Stimulated activated CD8-positive, alpha-beta memory T cell treated with anti-CD3 and anti-CD28 coated beads, Interleukin-2, amount 100 ng/mL, for 1 hour (primary cell): ENCODE measurements at places on chromosomes 12 and 14.

GRCh38 chr12:108618079-108618952, 15.4 kb downstream of the SELPLG start:
- DNase-seq: peak; percentile 48

GRCh38 chr12:12338527-12339168, 11.4 kb downstream of the MANSC1 start:
- no peak for DNase-seq

- no peak for DNase-seq
Measured at GRCh38 chr12:79422060-79422812, 268.5 kb downstream of the PAWR start.

DNA sequence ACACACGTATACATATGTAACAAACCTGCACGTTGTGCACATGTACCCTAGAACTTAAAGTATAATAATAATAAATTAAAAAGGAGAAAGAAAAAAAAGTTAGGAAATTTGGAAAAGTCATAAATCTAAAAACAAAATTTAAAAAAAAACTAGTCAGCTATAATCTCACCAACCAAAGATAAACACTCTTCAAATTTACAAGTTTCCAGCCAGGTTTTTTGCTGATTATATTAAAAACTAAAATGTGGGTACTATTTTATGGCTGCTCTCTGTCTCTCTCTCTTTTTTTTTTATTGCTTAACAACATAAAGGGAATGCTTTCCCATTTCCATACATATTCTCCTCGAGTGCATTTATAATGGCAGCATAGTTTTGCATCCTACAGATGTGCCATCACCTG, 25.0 kb upstream of the RNASE3 start:
- DNase-seq: no peak

GRCh38 chr12:112346194-112346593, 36.0 kb downstream of the HECTD4 start:
- no peak for DNase-seq

GRCh38 chr12:14681190-14681589, 15.2 kb downstream of the GUCY2C start:
- DNase-seq: no peak

DNA sequence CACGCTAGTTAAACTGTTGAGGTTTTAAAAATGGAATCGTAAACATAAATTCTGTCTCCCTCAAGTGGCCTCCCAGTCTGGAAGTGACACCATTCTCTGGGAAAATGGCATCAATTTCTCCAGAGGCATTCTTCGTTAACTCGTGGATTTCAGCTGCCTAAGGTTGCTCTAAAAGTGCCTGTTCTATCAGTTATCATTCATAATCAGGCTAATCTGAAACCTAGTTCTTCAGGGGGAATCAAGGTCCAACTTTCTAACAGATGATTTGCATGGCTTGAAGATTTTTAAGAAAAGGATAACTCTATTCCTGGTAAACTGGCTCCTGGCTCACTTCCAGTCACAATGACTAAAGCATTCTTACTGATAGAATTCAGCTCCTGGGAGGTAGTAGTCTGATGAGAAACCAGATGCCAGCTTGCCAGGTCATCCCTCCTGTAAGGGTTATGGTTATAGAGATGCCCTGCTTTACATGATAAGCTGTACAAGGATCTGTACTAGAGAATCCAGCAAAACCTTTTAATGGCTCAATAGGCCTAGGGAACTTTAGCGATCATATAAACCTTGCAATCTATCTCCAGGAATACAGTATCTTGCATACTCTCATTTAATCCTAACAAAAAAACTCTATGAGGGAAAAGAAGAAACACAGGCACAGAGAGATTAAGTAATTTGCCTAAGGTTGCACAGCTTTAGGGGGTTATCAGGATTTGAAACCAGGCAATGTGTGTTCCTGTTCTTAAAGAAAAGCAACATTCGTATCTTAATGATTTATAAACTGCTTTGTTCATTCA, 1.5 kb downstream of the L3HYPDH start:
- DNase-seq: no peak

DNA sequence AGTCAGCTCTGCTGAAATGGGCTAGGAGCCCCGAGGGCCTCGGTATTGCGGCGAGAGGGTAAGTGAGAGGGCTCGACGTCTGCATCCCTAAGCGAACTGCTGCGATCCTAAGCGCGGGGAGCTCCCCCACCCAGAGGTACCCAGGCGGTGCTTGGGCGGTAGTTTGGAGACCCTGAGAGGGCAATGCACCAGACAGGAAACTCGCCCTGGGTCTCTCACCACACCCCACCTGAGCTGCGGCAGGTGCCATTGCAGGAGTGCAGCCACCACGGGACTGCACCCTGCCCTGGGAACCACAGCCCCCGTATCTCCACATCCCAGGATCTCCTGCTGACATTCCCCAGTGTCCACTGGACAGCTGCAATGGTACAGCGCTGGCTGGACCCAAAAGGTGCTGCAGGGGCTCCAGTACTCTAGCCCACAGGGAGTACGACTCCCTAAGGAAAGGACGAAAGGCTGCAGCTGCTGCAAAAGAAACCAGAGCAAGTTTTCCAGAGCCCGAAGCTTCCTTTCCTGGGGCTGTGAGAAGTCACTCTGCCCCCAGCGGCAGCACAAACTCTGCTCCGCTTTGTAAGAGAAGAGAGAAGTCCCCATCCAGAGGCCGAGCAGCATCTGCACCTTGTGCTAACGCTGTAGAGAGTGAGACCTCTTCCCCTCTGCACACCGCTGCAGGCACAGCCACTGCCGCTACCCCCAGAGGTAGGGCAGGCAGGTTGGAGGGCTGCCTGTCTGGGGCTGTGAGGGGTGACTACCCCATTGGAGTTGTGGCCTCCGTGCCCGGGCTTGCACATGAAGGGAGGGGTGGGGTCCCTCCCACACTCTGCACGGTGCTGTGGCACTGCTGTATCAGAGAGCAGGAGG, 31.1 kb upstream of the MON2 start:
- no peak for DNase-seq

DNA sequence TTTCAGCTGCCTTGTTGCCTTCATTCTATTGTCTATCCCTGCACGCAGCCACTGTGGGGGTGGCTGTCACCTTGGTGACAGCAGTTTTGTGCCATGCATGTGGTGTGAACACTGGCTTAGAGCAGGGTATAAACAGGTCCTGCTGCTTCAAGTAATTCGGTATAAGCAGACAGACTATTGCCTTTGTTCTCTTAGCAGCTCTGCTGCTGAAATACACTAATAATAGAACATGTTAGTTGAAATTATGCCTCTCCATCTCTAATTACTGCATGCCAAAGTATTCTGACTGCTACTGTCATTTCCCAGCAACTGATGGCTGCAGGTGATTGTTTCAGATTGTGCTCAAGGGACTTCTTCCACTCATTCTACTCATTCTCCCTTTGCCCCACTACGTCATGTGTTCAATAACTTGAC, 34.6 kb downstream of the PTPRO start:
- no peak for DNase-seq

DNA sequence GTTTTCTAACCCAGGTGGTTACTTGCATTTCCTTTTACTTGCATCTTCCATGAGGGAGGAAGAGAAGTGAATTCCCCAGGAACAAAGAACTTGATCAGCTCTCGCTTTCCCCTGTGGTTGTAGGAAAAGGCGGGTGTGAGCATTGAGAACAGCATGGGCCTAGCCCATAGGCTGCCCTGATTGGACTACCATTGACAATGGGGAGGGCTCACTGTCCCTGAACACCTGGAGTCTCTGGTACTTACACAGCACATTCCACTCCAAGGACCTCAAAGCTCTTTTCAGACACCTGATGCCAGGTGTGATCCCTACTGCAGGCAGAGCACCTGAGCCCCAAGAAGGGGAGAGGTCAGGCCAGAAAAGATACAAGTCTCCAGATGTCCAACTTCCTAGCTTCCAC, 25.0 kb downstream of the MAX start:
- DNase-seq: no peak

DNA sequence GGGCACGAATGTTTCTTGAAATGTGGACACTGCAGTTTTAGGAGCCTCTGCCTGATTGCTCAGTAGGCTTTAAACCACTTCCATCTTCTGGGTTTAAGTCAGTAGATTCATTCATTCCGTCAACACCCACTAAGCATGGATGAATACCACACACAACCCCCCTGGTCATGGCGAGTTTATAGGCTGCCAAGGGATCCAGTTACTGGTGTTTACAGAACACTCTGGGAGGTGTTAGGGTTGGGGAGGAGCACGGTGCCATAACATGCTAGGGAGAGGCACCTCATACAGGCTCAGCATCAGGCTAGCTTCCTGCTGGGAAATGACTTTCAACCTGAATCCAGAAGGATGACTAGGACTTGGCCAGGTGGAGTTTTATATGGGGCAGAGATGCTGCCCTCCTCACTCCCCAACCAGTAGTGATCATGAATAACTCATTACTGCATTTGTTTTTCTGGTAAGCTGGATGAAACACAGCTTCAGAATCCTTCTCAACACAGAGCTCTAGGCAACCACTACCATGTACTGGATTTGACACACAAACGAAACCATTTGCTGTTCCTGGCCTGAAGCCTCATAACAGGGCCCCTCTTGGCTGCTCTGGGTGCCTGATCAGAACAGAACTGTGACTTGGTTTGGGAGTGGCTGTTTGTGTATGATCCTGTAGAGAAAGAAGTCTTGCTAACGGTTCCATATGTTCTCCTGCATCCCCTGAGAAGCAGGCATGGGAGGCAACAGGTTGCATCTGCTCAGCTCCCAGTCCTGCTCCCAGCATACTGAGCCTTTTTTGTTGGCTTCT, 47.9 kb downstream of the FBXW8 start:
- no peak for DNase-seq

DNA sequence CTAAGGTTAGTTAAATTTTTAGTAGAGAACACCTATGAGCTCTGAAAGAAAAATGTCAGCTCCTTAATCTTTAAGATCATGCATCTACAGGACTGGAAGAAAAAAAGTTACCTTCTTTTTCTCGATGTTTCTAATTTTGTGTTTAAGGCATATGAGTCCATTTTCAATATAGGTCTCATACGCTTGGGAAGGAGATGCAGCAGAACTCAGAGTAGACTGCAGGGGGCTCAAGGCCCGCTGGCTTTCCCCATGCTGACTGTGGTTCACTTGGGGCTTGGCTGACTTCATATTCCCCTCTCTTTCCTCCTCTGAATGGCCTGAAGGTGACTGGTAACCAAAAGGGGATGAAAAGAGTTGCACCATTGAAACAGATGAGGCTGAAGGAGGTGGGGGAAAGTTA, 1.5 kb downstream of the CAPRIN2 start:
- DNase-seq: no peak

GRCh38 chr14:69325646-69326265, 65.8 kb downstream of the GALNT16 start:
- no peak for DNase-seq

- DNase-seq: no peak
Measured at GRCh38 chr12:32921397-32921796, 24.8 kb upstream of the PKP2 start.

GRCh38 chr12:95225645-95226212, 8.1 kb downstream of the VEZT start:
- DNase-seq: no peak

DNA sequence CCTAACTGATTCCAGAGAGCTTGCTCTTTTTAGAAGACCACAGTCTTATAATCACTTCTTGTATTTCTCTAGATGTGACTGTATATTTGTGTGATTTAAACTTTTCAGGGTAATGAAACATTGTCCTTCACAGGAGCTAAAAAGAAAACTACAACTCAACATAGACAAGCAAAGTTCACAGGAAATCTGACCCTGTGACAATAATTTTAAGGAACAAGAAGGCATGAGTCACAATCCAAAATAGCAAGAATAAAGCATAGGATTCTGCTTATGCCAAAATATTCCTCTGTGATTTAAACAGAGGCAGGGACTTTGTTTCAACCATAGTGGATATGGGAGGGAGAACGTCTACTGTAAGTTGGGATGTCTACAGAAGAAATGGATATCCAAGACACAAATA, 44.3 kb downstream of the GPR65 start:
- DNase-seq: no peak
